ENCODE measurements at places on chromosomes 7 and 10.

DNA sequence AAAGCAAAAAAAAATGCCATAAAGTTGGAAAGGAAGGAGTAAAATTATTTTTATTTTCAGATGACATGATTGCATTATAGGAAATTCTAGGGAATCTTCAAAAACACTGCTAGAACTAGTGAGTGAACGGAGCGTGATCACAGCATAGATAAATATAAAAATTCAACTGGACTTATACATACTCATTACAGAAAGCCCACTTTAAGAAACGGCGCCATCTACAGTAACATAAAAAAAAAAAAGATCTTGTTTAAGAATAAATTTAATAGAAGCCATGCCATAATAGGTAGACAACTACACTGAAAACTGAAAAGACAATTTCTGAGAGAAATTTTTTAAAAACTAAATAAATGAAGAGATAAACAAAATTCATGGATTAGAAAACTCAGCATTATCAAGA is 623.1 kb upstream of the MGMT start:
- no peak for DNase-seq

DNA sequence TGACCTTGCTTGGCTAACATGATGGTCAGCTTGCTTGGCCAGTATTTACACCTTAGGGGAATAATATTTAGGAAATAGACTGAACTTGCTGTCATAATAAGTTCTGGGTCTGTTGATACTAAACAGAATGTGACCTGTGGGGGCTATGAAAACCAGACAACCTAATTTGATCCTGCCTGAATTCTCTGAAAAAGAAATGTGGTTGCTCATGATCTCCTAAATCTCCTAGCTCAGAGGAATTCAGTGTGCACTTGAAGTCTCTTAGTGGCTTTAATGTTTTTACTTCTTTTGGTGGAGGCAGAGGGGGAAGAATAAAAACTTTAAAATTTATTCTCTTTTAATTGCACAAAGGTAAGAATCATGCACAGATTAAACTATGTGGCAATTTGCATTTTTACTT is 205.2 kb downstream of the SEC23IP start:
- no peak for DNase-seq

DNA sequence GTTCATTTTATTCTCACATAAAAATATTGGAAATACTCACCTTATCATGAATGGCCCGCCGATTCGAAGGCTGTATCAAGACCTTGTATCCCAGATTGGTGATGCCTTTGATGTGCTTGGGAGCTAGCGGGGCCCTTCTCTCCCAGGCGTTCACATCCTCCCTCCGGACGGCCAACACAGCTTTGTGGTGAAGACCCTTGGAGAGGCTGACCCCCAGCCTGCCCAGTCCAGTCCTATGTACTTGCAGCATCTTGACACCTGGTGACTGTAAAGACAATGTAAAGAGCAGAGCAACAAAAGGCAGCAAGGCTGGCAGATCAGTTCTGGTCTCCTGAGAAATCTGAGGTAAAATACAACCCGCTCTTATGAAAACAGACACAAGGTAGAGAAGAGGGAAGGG is 10.6 kb downstream of the AASS start:
- no peak for DNase-seq

DNA sequence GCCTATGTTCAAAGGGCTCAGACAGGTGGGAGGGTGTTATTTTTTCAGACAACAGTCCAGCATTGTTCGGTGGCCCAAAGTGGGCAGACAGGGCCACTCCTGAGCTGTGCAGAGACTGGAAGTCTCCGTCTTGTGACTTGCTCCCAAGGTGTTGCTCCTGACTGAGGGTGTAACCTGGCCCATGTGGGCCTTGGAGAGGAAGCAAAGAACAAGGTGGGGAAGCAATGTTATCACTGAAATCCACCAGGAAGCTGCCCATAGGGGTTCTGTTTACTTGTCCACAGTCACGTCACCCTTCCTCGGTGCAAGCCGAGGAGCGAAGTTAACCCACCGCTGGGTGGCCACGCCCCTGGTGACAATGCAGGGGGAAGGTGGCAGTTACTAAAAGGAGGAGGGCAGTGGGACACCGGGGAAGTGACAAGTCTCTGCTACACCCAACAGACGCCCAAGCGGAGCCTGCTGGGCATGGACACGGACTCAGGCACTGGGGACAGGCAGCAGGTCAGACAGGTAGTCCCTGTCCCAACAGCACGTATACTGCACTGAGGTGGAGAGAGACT is 311.6 kb upstream of the MKI67 start:
- no peak for DNase-seq

GRCh38 chr7:48089046-48090003 is at the start of gene UPP1:
Gene UPP1 (plus strand): TSS chr7:48089265. CDS start chr7:48094784, 5,519 bp downstream.
- DNase-seq: peak; percentile 95

- no peak for DNase-seq
Measured at GRCh38 chr7:13034693-13035092, 347.3 kb downstream of the ARL4A start.

DNA sequence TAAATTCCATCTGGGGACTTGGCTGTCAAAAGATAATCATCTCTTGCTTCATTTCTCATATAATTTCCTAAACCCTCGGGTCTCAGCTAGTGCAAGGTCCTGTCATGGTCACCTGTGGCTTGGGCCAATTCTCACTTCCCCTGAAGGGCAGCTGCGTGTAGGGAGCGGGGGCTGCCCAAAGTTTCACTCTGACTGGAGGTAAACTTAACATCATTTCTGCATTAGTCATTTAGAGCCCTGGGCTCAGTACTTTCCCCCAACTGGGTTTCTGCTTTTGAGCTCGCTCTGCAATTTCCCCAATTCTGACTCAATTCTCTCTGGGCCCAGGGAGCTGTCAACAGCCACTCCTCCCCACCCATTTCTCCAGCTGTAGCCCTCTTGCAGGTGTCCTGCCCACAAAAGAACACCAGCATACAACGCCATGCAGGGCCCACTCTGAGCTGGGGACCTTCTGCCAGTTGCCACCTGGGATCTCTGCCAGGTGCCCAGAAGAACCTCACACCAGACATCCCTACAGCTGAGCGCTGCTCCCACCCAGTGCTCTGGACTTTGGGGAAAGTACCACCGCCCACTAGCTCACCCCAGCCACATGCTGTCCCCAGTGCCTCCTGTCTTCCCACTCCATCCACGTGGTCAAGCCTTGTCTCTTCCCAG is 37.9 kb downstream of the VOPP1 start:
- DNase-seq: no peak

DNA sequence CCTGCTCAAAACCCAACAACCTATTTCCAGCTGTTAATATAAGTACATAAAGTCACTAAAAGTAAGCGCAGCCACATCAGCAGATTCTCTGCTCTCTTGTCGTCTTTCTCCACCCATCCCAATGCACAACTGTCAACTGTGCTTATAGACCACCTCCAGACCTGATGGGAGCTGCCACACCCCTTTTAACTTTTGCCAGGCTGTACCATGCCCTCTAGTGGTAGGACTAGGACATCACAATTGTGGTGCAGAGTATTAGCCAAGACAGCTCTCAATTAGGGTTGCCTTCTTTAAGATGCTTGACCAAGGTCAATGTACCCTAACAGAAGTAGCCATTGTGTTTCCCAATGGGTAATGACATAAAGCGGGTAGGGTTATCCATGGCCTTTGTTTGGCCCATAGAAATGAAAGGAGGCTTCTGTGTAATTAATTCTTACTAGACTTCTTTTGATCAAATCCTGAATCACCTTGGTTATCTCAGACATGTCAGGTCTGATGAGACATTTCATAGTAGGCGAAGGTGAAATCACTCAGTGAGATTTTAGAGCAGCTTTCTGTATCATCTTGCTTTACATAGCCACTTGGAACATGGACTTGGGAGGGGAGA is 68.1 kb downstream of the SCRN1 start:
- DNase-seq: no peak

DNA sequence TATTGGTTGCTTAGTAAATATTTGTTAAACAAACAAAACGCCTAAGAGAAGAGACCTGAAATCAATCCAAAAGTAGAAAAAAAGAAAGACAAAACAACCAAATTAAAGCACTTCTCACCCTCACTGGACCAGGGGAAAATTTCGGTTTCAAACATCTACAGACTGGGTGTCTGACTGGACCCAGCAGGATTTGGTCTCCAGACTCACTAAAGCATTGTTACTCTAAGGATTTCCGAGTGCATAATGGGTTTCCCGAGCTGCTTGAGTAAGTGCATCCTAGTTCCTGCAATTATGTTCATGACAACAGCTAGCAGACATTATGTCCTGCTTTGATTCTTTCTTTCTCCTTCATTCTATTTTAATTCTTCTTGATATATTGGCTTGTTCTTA is 51.8 kb upstream of the FAM3C start:
- DNase-seq: no peak

DNA sequence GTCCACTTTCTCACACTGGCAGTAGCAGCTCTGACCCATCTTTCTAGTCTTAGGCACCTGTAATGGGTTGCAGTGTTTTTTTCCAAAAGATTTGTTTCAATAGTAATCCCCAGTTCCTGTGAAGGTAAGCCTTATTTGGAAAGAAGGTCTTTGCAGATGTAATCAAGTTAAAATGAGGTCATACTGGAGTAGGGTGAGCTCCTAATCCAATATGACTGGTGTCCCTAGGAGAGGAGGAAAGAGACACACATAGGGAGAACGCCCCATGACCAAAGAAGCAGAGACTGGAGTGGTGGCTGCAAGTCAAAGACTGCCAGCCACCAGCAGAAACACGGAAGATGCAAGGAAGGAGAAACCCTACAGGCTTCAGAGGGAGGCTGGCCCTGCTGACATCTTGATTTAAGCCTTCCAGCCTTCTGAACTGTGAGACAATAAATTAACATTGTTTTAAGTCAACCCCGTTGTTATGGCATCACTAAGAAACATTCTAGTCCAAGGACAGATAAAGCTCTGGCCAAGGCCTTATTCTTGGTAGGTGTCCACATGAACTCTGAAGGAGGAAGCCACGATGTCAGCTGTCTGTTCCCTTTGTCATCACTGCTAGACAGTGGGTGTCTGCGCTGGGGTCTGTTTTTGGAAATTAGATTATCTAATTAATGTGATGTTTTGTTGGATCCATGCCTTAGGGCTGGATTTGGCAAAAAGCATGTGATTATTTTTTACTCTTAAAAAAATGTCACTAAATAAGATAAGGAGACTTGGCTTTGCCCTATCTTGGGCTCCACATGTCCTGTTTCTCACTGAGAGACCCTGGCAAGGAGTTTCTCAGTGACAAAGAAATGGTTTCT is 214.9 kb downstream of the KCNMA1 start:
- DNase-seq: no peak

DNA sequence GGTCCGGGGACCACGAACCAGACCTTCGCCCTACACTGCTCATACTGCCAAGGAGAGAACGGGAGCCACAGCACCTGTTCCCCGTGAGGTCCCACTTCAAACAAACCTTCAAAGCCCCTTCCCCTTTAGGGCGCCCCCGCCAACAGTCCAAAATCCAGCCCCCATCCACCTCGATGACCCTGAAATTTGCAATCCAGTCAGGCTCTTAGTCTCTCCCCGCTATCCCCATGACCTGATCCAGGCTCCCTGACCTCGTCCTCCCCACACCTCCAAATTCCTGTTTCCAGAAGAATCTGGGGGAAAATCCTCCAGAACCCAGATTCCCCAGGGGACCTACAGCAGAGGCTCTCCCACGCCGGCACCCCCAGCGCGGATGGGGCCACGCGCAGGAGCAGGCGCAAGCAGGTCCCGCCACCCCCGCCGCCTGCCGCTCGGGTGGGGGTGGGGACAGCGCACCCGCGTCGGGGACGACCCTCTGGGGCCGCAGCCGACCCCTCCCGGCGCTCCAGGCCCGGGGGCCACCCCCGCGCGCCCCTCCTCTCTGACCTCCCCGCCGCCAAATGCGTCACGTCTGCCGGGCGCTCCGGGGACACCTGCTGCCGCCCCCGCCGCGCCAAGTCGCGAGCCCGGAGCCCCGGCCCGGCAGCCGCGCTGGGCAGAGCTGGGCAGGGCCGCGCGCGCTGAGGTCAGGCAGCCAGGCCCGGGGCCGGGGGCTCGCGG is 753 bp downstream of the CAMK2B start:
- DNase-seq: no peak

DNA sequence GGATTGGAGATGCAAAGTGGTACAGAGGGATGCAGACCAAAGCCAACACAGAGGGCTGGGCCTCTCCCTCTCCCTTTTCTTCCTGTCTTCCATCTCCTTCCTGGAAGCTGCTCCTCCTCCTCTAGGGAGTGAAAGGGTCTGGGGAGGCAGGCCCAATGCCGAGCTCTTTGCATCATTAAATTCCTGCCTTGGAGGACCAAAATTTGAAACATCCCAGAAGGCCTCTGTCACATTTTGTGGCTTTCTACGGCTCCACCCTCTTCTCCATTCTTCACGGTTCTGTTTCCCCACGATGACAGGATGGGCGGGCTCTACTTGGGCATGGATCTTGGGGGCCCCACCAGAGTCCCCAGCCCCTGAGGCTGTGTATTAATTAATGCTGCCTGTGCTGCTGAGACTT is 76.4 kb downstream of the NEURL1 start:
- no peak for DNase-seq

GRCh38 chr10:113957013-113957412 is 86.7 kb upstream of the ADRB1 start:
- no peak for DNase-seq

- DNase-seq: no peak
Measured at GRCh38 chr7:8189625-8190024, 72.3 kb downstream of the ICA1 start.

- DNase-seq: no peak
Measured at GRCh38 chr10:104449391-104449790, 95.8 kb downstream of the CFAP58 start.

DNA sequence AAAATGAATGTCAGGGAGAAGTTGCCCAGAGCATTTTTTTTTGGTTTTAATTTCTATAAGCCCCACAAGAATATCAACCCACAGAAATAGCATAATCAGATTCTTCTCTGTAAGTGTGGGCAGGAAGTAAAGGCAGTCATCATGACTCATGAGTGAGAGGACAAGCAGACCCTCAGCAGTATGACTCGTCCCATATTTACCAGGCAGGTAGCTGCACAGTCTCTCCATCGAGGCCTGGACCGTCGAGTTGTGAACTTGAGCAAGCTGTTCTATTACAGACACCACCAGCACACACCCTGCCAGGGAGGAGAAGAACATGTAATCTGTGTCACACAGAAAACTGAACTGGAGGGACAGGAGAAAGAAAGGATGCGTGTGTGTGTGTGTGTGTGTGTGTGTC is 37.8 kb downstream of the AOAH start:
- DNase-seq: no peak

DNA sequence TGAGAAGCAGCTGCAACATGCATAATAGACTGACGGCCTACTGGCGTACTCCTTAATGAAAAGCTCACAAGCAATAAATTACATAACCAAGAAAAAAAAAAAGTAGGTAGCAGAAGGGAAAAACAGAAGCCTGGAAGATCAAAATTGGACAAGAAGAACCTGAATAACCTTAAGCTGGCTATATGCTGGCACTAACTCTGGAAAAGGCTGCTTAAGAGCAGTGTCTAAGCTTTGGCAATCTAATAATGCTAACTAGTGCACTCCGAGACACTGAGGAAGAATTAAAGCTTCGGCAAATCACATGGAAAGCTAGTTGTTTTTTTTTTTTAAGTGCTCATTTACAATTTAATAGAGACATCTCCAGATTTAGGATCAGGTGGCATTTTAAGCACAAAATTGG is 441.9 kb downstream of the PARD3 start:
- no peak for DNase-seq

GRCh38 chr10:75115137-75115536 is 3.7 kb downstream of the SAMD8 start:
- DNase-seq: no peak
